Stimulated activated CD4-positive, alpha-beta T cell treated with anti-CD3 and anti-CD28 coated beads, Interleukin-2, amount 100 ng/mL, for 48 hours (primary cell): ENCODE measurements at places on chromosomes 4 and X.

- no peak for DNase-seq
These were observed 43.8 kb downstream of the HPGDS start for GRCh38 chr4:94298725-94299252.

- no peak for DNase-seq
These were observed 37.1 kb downstream of the LGI2 start for GRCh38 chr4:24993551-24994080.

GRCh38 chr4:2333356-2333841 lies 71.5 kb upstream of the MXD4 start:
- DNase-seq, result no peak

- no peak for DNase-seq
These were observed 177.6 kb downstream of the NWD2 start for GRCh38 chr4:37422102-37422501.

DNA sequence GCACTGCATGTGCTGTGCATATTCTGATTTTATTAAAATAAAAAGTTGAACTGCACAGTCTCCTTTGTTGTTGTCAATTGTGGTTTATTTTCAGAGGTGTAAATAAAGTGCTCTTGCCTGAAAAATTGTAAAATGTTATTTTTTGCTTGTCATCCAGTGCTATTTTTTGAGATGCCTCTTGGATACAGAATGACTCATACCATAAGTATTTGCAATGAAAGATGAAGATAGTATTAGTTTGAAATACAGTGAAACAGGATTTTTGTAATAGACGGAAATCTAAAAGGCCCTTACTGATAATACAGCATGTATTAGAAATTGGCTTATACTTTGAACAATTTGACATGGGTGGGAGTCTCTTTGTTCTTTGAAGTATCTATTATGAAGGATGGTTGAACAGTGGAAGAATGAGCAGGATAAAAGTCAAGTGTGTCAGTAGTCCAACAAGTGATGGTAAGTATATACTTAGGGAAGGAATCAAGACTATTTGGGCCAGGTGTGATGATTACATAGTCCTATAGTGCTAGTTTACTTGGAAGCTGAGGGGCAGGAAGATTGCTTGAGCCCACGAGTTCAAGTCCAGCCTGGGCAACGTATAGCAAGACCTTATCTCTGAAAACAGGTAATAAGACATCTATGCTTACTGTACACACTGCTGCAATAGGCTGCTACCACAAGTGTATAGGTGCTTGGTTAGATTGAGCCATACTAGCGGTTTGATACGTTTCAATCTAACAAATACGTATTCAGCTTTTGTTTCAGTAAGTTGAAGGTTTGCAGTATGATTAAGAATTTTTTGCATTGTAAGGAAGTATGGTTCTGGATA lies 16.4 kb downstream of the DDX3X start:
- no peak for DNase-seq

DNA sequence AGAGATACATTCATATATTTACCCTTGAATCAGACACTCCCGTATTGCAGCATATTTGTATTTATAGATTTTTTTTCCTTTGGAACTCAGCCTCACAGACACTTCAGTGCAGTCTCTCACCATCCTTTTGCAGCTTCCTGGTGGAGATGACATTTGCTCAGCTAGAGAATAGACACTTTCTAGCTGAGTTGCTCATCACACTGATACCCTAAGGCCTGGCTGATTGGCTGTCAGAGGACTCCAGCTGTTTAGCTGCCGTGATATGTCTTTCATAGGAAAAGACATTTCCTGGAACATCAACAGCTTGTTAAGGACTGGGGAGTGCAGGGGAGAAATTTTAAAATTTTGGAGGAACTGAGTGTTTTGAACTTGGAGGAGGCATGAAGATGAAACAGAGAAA lies 429.6 kb downstream of the SMARCA1 start:
- no peak for DNase-seq

DNA sequence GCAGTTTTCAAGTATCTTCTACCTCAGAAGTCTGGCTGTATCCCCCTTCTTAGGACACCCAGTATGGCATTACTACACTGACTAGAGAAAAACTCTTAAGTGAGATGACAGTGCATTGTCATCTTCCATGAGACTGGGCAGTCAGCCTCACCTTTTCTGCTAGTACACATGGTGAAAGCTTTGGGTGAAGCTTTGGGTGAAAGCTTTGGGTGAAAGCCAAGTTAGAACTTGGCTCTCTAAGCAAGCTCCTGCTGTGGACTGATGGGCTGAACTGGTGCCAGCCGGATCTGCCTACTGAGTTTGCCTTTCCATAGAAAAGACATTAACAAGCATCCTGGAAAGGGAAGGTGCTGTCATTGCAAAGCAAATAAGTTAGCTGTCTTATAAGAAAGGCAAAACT lies 8.8 kb downstream of the EPHA5 start:
- DNase-seq, result no peak
